T-helper 17 cell (primary cell): ENCODE measurements at places on chromosomes 4 and X. TPM values are rescaled to one million over a fixed set of nuclear protein-coding genes. Genes with fewer than 3 reads are reported as not detected.

DNA sequence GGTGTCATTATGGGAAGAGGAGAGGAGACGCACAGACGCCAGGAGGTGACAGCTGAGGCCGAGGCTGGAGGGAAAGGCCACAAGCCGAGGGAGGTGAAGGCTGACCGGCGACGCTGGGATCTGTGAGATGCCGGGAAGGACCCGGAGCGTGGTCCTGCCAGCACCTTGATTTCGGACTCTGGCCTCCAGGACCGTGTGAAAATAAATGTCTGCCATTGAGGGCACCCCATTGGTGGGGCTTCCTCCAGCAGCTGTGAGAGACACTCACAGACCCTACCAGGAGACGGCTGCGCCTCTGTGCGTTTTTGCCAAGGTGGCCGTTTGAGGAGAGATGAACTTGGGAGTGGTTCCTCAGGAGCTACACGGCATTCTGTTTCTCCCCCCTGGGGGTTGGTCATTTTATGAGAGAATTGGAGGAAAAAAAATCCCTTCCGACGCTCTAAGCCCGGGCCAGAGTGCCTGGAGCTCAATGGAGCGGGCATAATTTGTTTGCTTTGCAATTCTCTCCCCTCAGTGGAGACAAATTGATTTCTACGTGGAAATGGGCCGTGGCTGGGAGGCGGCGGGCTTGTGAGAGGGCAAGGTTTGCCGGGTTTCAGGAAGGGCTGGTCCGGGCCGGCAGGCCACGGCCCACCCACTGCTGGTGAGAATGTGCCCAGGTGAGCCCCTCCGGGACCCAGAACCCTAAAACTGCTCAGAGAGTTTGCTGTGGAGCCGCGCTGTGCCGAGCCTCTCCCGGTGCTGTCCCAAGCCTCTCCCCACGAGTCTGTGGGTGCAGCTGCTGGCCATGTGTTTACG lies 53.9 kb downstream of the CPZ start:
- no peak for DNase-seq

POF1B gene
- total RNA-seq, result 0.29 TPM

H2BW2 gene
- not detected for total RNA-seq

- DNase-seq, result no peak
Measured at GRCh38 chrX:115709039-115709438, 148.1 kb downstream of the PLS3 start.

UGT2B10 gene
- not detected for total RNA-seq

DNA sequence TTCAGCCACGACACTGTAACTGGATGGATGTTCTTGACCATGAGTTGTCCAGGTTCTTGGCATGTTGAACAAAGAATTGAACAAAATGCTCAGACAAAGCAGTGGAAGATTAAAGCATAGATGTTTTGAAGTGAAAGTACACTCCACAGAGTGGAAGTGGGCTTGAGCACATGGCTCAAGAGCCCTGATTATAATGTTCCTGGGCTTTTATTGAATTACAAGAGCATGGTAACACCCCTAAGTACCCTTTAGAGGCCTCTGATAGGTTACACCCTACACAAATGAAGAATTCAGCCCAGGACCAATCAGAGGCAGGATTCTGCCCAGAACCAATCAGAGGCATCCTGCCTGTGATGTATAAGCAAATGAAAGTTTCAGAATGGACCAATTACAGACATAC lies 33.5 kb downstream of the SLC10A6 start:
- DNase-seq, result no peak

SLC2A9 gene
- 1.7 TPM for total RNA-seq

GRCh38 chr4:109040441-109040840 lies 262.0 kb downstream of the COL25A1 start:
- DNase-seq, result no peak

DNA sequence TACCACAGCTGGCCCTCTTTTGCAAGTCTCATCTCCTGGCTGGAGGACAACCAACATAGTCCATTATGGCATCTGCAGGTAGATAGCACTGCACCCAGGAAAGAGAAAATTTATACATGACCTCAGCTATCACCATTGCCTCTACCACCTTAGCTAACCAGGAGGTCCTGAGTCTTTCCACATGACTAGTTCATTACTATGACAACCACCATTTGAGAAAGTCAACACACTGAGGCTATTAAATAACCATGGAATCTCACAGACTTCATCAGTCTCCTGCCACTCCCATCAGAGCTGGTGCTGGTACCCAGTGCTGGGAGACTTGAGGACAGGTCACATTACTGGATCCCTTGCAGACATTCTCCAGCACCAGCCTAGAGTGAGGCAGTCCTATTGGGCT lies 285.9 kb downstream of the GBA3 start:
- DNase-seq, result no peak

DNA sequence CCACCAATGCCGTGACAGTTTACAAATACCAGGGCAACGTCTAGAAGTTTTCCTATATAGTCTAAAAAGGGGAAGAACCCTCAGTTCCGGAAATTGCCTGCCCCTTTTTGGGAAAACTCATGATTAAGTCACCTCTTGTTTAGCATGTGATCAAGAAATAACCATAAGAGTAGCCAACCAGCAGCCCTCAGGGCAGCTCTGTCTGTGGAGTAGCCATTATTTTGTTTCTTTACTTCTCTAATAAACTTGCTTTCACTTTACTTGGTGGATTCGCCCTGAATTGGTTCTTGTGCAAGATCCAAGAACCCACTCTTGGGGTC lies 20.0 kb upstream of the HOPX start:
- DNase-seq, result no peak

NAT8L gene
- total RNA-seq, result not detected

DAPP1 gene
- total RNA-seq, result 50.4 TPM

- no peak for DNase-seq
Measured at GRCh38 chr4:151660676-151661075, 100.1 kb downstream of the GATB start.

DNA sequence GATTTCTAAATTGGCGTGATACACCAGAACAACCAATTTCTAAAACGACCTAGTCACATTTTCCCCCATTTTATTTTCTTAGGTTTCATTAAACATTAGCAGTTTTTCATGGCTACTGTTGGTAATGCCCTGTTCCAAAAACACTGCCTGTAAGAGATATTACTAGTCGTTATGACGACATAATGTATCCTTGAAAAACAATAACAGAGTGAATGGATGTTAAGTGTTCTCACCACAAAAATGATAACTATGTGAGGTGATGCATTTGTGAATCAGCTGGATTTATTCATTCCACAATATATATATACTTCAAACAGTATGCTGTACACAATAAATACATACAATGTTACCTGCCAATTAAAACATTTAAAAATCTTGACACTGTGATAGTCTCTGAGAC lies 1147.6 kb upstream of the PCDH10 start:
- no peak for DNase-seq

MAMLD1 gene
- 1.9 TPM for total RNA-seq

ETNPPL gene
- total RNA-seq, result not detected

- DNase-seq, result no peak
Measured at GRCh38 chr4:57061395-57061794, 48.8 kb downstream of the IGFBP7 start.
